Stimulated activated CD4-positive, alpha-beta T cell treated with anti-CD3 and anti-CD28 coated beads, TNF-alpha, amount 100 ng/mL, for 48 hours (primary cell): ENCODE measurements at places on chromosomes 11 and 22.

DNA sequence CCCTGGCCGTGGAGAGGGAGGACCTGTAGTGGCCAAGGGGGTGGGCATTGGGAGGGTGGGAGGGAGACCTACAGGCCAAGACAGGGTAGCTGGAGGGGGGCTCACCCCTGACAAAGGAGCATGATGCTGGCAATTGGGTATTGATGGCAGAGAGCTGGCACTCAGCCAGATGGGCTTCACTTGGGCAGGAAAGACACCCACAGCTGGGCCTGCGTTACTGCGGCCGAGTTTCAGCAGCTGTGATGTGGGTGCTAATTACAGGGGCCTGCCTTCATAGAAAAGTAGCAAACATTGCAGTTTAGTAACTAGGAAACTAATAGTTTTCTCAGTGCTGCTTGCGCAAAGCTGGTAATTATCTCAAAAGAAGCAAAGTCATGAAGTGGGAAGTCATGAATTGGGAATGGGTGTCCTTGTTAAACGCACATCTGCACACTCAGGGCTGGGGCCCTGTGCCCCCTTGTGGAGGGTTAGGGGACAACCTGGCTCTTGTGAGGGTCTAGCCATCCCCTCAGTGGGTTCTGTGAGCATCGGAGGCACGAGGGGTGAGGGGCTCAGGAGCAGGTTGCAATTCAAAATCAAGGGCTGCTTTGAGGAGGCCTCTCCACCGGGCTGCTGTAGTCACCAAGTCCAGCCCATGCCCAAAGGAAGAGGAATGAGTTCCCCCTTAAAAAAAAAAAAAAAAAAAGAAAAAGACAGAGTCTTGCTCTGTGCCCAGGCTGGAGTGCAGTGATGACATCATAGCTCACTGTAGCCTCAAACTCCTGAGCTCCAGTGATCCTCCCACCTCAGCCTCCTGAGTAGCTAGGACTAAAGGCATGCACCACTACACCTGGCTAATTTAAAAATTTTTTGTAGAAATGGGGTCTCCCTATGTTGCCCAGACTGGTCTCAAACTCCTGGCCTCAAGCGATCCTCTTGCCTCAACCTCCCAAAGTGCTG is 24.4 kb upstream of the TXNRD2 start:
- DNase-seq = no peak

- no peak for DNase-seq
These were observed 23.2 kb upstream of the BIRC3 start for GRCh38 chr11:102293873-102294601.

GRCh38 chr11:39960206-39960605 is 1499.2 kb downstream of the LRRC4C start:
- DNase-seq = no peak

- no peak for DNase-seq
These were observed 8.7 kb downstream of the TSKU start for GRCh38 chr11:76791861-76792260.
